ENCODE measurements at places on chromosomes 11 and 22. TPM values are rescaled to one million over a fixed set of nuclear protein-coding genes. Genes with fewer than 3 reads are reported as not detected.

Gene FAM180B
- not detected for total RNA-seq

Gene POU2AF2
- total RNA-seq = not detected

Gene OR51B5
- not detected for total RNA-seq

Gene CASP4
- total RNA-seq = 158 TPM

Gene HOATZ
- total RNA-seq = not detected

Gene GCAT
- 16.2 TPM for total RNA-seq

Gene PI4KA
- total RNA-seq = 34.8 TPM

Gene SCGB1D1
- not detected for total RNA-seq

Gene KRTAP5-8
- total RNA-seq = not detected

Gene TXN2
- 74.6 TPM for total RNA-seq

Gene MTCH2
- 187 TPM for total RNA-seq

Gene CRYBB3
- total RNA-seq = not detected

Gene CRACR2B
- total RNA-seq = 1.3 TPM

Gene NCR3LG1
- 4.6 TPM for total RNA-seq

Gene RBMXL2
- not detected for total RNA-seq

Gene FGF3
- total RNA-seq = not detected

Gene GRIK4
- not detected for total RNA-seq

Gene OR56B1
- not detected for total RNA-seq

Gene TECTA
- 1.5 TPM for total RNA-seq

Gene MYOD1
- total RNA-seq = not detected

Gene WNT11
- total RNA-seq = not detected

Gene WBP2NL
- total RNA-seq = 1.6 TPM

Gene RPUSD4
- 24.2 TPM for total RNA-seq

Gene OR8J1
- total RNA-seq = not detected

Gene GTSE1
- 13.4 TPM for total RNA-seq

Gene SLC36A4
- 24.8 TPM for total RNA-seq

Gene SERHL2
- 2.2 TPM for total RNA-seq

Gene APOA5
- total RNA-seq = not detected

All from fibroblast of the aortic adventitia (primary cell).